ENCODE measurements at places on chromosomes 3 and 15.

- DNase-seq, result no peak
Observed at GRCh38 chr3:177994976-177995375, 541.3 kb upstream of the KCNMB2 start.

GRCh38 chr15:63466378-63467192, 37.8 kb upstream of the USP3 start:
- DNase-seq, result peak; percentile 28

- peak; percentile 13 for DNase-seq
Observed at GRCh38 chr3:168024537-168024941, 71.2 kb downstream of the GOLIM4 start.

DNA sequence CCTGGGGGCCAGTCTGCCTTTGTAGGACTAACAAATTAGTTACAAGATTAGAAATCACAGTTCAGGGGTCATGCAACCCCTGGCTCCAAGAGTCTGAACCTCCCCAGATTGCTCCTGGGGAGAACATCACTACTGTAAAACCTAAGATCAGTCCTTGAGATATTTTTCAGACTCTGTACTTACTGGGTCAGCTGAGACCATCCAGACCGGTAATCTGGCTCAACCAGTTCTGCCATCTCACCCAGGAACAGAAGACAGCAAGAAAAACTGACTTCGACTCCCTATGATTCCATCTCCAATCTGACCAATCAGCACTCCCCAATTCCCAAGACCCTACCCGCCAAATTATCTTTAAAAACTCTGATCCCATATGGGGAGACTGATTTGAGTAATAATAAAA, 47.5 kb downstream of the NMD3 start:
- DNase-seq, result no peak

DNA sequence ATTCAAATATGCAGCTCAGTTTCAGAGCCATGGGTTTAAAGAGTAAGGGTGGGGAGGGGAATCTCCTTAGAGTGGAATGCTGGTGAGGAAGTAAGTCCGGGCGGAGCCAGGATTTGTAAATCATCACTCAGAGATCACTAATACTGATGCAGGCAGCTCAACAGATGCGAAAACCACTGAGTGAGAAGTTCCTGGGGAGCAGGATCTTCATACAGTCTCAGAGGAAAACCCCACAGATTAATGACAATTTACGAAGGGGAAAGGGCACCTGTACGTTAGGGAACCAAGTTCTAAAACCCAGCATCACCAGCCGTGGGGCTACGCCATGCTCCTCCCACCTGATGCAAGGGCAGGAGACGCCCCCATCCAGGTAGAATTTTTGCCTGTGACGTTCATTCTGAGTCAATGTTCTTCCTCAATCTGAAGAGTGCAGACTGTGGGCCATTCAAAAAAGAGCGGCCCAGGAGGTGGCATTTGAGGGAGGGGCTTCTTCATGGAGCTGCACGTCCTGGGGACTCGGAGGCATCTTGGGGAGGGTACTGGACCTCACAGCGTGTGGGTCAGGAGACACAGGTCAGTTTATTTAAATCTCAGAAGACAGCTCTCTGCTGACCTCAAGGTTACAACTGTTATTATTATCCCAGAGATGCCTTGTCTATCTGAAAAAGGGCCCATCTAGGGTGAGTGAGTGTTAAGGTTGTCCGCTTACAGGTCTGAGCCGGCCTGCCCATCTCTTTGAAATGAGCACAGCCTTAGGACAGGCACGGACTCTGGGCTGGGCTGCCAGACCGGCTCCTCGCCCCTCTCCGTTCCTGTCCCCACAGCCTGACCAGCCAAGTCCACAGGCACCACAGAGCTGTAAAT, 228.0 kb downstream of the XXYLT1 start:
- no peak for DNase-seq

DNA sequence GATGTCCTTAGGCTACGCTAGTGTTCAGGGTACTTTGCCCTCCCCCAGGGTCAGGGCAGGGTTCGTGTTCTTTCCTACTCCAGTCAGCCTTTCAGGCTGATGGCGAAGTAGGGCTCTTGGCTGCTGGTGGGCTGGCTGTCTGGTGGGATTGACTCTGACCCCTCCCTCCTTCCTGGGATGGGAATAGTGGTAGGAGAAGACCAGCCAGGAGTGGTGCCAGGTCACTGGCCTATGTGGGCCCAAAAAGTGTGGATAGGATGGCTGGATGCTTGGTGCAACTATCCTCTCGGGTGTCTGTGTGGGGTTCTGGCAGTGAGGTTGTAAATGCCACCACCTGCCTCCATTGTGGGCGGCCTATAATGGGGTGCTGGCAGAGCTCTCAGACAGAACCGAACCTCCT, 20.4 kb upstream of the EXOG start:
- no peak for DNase-seq

DNA sequence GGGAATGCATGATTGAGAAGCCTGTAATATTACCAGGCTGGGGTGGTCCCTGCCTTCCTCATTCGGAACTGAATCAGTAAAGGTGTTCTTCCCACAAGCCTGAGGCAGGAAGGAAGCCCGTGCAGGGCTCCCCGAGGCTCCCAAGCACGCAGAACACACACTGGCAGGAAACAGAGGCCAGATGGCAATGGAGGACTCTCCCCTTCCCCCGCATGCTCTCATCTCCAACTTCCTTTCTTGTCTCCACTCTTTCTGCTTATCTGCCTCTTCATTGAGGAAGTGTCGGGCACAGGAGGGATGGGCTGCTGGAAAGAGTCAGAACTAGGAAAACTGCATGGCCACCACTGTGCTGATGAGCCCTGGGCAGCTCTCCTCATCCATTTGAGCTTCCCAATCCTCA, 123.5 kb downstream of the NUP210 start:
- DNase-seq, result no peak

All from stimulated activated CD4-positive, alpha-beta T cell treated with anti-CD3 and anti-CD28 coated beads, Interleukin-1b, Interleukin-23, amount 100 ng/mL, for 48 hours (primary cell).